ENCODE measurements at places on chromosomes 12 and 14.
A peak's percentile ranks its signal among the peaks of the same experiment; 100 is the strongest.

DNA sequence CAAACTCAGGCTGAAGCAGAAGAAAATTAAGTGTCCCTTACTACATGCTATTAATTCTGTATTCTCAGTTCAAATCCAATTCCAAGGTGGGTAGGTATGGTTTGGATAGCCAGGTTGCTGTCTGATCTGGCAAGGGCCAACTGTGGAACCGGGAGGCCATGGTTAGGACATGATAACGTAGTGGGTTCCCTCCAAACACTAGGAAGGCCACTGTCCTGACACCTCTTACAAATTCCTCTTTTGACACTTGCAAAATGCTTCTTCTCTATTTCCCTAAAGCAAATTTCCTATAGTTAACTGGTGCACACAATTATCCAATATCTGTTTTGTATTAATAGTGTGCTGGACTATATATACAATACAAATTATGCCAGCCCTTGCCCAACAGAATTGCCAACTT, 70.8 kb downstream of the RNF34 start:
- no peak for DNase-seq

DNA sequence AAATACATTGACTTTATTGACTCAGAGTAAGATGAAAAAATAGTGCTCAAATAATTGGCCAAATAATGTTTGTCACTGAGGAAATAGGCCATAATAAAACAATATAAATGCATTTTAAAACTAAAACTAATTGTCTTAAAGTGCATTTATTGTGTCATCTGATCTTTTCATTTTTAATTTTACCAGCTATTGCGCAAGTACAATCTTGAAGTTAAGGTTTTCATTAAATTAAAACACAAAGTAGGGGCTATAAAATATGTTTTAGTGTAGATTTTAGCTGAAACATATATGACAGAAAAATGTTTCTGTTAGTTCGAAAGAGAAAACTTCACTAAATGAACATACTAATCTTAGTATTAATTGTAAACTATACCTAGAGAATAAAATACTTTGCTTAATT, 832.8 kb downstream of the FSCB start:
- DNase-seq, result no peak

GRCh38 chr12:12686925-12687324, 9.1 kb downstream of the GPR19 start:
- no peak for DNase-seq

GRCh38 chr12:106415134-106415533, 57.6 kb downstream of the POLR3B start:
- DNase-seq, result no peak

DNA sequence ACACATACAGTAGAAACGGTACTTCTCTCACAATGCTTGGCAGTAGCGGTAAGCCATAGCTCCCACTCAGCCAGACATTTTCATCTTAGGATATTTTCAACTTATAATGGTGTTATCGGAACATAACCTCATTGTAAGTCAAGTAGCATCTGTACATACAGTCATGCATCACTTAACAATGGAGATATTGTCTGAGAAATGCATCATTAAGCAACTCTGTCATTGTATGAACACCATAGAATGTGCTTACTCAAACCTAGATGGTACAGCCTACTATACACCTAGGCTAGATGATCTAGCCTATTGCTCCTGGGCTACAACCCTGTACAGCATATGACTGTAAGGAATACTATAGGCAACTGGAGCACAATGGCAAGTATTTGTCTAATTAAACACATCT, 40.8 kb downstream of the RPS6KA5 start:
- no peak for DNase-seq

- DNase-seq, result no peak
Measured at GRCh38 chr12:106170285-106170684, 31.5 kb upstream of the NUAK1 start.

DNA sequence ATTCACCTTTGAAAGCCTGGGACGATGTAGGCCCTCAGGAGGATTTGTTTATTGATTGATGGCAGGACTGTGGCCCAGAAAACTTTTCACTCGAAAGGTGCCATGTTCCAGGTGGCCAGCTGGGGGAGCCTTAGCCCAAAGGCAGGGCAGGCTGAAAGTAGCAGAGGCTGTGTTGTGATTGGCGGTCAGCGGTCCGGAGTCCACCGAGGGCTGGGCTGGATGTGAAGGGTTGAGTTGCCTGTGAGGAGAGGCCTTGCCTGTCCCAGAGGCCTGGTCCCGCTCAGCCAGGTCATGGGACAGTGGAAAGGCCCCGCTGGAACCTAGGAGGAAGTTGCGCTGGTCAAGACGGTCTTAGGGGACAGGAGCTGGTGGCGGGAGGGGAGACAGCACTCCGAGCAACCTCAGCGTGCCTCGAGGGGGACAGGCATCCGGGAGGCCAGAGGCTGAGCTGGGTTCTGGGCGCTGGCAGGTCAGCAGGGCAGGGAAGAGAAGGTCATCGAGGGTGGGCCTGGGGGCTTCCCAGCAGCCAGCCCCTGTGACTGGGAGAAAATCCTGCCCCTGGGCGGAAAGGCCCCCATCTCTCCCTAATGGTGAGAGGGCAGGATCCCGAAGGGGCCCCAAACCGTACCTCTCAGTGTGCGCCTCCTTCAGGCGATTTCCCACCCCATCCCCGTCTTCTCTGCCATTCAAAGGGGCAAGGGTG, 26.3 kb downstream of the CMA1 start:
- peak; percentile 58 for DNase-seq

- DNase-seq, result no peak
Measured at GRCh38 chr12:98612696-98613334, 19.3 kb downstream of the SLC25A3 start.

DNA sequence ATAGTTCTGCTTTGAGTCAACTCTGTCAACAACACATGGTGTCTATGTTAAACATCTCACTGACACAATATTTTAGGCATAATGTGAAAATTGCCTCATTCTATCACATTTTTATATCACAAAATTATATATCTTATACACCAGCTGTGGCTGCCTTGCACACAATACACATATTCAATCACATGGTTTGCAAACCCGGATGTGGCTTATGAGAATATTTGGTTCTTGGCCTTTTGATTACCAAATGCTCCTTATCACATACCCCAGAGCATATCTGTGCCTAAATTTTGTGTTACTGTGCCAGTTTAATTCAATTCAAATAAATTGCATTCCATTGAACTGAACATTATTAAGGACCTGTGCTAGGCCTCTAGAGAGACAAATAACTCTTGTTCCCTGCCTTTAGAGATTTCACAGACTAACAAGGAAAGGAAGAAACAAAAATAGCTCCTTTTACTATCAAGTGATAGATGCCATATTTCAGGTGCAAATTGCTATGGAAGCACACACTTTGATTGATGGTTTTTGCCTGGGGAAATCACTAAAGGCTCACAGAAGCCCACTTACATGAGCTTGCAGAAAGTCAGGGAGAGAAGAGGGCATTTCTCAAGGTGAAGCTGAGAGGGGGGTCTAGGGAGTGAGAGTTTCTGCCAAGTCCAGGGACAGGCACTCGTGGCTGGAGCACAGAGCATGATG, 63.4 kb downstream of the PPP1R36 start:
- DNase-seq, result no peak

GRCh38 chr12:38222011-38222410, 94.6 kb upstream of the ALG10B start:
- no peak for DNase-seq

- no peak for DNase-seq
Measured at GRCh38 chr12:6182279-6182898, 17.8 kb upstream of the CD9 start.

- no peak for DNase-seq
Measured at GRCh38 chr12:68406134-68406576, 74.0 kb upstream of the MDM1 start.

DNA sequence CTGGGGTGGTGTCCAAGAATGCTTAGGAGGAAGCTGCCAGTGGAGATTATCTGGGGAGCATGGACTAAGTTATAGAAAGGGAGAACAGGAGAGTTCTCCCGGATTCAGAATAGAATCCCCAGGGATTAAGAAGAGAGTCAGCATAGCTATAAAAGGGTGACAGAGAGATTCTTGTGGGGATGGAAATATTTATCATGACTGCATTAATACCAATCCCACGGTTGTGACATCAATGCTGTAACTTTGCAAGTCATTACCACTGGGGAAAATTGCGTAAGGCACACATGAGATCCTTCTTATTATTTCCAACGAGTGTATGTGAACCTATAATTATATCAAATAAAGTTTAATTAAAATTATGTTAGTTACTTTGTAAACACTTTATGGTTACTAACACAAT, 447.9 kb upstream of the TMEM132C start:
- DNase-seq, result no peak

DNA sequence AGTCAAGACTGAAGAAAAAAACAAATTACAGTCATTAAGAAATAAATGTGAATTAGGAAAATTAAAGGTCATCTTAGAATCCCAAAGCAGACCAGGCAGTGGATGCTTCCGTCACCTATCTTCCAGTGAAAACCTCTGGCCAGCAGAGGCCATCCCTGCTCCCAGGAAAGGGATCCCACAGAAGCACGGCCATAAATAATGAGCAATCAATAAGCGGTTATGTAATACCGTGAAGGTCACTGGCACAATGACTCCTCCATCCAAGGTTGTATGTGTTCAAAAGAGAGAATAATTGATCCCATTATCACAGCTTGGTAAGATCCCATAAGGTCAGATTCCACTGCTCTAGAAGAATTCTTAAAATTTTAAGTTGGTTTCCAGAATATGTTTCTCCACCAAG, 85.7 kb downstream of the PPP2R5E start:
- DNase-seq, result no peak

DNA sequence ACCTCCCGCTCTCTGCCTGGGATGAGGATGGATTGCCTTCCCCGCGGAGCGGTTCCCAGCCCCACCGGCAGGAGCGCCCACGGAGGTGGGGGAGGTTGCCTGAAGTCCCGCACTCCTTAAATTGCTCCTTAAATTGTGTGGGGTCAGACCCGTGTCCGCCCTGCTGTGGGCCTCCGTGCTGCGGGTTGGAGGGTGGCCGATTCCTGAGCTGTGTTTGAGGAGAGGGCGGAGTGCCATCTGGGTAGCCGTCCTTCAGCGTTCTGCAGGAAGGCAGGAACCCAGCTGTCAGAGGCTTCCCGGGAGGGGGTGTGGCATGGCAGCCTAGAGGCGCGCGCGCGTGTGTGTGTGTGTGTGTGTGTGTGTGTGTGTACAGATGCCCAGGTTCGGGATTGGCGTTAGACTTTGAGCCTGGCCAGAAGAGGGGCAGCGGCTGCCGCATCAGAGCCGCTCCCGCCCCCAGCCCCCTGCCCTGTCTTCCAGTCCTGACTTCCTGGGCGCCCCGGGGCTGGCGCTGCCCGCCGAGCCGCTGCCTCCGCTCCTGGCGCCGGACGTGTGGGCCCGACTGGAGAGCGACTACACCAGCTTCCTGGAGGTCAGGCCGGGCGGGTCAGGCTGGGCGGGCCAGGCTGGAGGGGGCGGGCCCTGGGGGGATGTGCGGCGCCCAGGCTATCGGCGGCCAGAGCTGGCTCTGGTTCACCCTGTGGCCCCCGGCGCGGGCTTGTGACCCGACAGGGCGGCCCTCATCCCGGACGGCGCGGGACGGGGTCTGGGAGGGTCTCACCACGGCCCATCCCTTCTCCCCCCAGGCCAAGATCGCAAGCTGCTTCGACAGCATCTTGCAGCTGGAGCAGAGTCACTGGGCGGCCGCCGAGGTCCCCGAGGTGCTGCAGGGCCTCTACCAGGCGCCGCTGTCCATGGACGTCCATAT, 9.2 kb downstream of the EXOC3L4 start:
- no peak for DNase-seq

DNA sequence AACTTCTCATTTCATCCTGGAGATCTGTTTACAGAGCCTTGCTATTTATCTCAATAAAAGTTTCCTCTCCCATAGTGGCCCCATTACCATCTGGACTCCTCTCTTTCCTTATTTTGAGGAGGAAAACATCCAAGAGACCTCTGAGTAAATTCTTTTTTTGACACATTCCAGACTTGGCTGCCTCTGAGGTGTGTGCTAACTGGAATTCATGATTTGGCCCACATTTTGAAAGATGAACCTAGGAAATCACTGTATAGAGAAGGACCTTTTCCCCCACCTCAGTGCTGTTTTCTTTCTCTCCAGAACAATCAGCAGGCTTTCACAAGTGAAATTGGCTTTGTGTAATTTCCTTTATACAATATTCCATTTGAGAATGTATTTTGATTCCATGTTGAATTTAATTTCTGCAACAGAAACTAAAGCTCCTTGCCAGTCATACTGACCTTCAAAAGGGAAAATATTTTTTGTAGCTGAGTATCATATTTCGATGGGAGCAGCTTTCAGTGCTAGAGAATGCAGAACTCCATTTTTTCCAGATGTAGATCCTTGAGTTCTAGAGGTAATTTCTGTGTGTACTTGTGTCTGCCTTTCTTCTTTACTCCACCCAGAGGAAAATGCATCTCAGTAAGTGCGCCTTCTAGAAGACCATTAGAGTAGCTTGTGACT, 244.9 kb upstream of the RGS6 start:
- DNase-seq, result no peak

GRCh38 chr12:65334521-65334920, 56.0 kb downstream of the MSRB3 start:
- no peak for DNase-seq

GRCh38 chr12:13444076-13444475, 247.6 kb downstream of the EMP1 start:
- DNase-seq, result no peak

DNA sequence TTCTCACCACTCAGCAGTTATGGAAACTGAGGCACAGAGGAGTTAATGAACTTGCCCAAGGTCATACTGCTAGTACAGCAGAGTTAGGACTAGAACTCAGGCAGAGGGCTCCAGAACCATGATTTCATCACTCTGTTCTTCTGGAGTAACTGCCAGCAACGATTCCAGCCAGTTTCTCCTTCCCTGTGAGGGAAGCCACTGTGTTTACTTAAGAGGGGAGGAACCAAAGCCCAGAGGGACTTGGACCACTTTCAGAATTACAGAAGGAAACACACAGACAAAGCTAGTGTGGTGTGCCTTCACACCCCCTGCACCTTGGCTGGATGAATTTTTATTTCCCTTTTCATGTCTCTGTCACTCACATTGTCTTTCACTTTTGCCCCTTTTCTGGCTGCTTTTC, 398.2 kb downstream of the DPF3 start:
- no peak for DNase-seq

DNA sequence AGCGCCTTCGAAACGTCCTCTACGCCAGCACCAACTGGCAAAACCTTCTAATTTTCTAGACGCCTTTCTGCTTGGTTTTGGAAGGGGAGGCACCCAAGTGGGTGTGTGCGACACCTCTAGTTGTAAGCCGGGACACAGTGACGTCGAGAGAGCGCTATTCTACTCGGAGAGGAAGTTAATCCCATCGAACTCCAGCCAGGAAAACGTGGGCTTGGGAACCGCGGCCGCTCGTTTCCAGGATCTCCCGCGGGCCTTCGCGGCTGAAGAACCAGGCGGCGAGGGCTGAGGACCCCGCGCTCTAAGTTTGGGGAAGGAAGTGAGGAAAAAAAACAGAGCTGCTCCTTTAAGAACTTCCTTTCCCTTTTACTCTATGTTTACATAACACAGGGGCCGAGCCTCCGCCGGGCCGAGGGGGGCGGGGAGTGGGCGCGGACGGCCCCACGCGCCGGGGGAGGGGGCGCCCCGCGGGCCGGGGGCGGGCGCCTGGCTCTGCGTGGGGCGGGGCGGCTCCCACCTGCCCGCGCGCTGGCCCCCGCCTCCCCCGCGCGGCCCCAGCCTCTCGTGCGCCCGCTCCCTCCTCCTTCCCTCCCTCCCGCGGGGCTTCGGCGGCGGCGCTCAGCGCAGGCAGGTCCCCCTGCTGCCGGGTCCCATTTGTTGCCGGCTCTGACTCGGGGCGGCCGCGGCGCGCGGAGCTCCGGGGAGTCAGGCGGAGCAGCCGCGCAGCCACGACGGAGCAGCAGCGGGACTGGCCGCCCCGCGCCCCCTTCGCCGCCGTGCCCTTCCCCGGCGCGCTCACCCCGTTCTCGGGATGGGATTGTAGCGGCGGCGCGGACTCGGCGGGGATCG, at the start of gene PELI2:
TSS of gene PELI2 (plus strand) at position 647 of the 846 bp plus-strand sequence. CDS start 250 bp downstream, outside the sequence.
- DNase-seq, result peak; percentile 66

Measured in GM19239 (cell line).